ENCODE measurements at places on chromosomes 11 and 22.

DNA sequence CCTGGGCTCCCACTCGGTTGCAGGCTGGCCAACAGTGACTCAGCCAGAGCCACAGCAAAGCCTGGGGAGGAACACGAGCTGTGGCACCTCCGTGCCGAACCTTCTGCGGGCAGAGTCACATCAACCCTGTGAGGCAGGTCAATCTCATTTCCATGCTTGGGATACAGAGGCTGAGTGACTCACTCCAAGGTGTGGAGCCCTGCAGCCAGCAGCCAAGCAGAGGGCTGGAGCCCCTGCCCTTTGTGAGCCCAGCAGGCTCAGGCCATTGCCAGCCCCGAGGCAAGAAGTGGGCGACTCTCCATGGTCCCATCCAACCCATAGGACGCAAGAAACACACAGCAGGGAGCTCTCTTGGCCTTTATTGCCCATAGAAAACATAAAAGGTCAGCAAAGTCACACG lies 21.4 kb downstream of the CSNK1E start:
- DNase-seq: no peak

DNA sequence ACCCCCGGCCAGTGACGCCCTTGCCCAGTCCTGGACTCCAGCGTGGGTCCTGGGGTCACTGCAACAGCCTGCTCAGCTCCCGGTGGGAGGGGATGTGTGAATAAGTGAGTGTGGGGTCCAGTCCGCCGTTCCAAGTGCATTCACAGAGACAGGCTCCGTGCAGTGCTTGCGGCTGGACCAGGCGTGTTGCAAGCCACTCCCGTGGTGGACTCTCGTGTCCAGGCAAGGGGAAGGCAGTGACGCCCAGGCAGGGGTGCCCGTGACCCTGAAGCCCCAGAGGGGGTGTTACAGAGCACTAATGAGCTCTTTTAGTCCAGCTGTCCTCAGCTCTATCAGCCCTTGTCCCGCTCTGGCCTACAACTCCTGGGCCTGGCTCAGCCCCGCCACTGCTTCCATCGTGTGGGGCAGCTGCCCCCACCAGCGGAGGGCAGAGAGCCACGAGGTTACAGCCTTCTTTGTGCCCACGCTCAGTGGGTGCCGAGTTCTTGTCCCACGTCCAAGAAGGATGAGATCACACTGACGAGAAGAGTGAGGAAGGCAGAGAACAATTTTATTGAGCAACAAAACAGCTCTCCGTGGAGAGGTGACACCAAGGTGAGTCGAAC lies 1807.5 kb downstream of the LRRC4C start:
- DNase-seq: no peak

GRCh38 chr11:69841170-69841858 lies 22.1 kb upstream of the FGF3 start:
- DNase-seq: peak; percentile 35

DNA sequence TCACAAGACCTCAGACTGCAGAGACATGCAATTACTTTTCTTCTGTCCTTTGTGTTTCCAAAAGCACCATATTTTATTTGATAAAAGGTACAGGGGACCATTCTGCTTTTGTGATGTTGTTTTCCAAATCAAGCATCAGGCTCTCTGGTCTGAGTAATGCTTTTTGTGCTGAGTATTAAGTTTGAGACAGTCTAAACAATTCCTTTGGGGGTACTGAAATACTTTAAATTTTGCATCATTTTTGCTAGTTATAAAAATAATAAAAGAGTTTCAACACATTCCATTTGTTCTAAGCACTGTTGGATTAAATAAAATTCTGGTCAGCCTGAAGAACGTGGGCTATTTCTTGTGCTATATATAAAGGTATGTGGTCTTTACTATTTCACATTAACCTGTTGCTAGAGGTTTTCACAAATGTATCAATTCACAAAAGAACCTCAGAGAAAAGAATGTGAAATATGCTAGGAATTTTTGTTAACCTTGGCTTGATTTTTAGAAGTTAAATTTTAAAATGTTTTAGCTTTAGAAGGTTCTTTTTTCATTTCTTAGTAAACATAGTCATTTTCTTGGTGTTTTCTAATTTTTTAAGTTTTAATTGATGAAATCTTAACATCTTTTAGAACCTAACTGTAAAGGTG lies 61.6 kb downstream of the C22orf31 start:
- peak; percentile 37 for DNase-seq

DNA sequence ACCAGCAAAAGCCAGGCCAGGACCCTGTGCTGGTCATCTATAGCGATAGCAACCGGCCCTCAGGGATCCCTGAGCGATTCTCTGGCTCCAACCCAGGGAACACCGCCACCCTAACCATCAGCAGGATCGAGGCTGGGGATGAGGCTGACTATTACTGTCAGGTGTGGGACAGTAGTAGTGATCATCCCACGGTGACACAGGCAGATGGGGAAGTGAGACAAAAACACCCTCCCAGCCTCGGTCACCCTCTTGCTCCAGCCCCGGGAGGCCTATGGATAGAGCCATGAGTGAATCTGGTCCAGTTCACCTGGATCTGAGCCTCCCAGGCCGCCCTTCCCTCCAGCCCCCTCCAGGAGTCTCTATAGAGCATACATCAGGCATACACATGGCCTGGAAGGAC lies 115.2 kb upstream of the IGLL5 start:
- no peak for DNase-seq

GRCh38 chr11:85123752-85124231 lies 503.4 kb downstream of the DLG2 start:
- DNase-seq: no peak

DNA sequence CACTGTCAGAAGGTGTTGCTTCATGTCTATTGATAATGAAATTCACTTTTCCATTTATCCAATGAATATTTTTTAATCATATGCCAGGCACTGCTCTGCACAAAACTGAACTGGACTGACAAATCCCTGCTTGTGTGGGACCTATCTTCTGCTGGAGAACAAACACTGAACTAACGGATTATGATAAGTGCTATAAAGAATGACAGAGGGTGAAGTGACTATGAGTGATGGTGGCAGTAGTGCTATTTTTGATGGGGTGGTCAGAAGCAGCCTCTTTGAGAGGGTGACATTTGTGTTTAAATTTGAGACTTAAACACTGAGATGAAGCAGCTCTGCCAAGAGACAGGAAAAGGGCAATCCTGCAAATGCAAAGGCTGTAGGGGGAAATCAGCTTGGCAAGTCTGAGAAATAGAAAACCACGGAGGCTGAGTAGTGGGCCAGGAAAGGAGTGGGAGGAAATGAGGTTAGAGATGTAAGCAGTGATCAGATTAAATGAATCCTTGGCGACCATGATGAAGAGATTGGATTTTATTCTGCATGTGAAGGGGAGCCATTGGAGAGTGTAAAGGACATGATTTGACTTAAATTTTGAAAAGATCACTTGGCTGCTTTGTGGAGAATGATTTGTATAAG lies 6.0 kb downstream of the TBCEL start:
- no peak for DNase-seq

DNA sequence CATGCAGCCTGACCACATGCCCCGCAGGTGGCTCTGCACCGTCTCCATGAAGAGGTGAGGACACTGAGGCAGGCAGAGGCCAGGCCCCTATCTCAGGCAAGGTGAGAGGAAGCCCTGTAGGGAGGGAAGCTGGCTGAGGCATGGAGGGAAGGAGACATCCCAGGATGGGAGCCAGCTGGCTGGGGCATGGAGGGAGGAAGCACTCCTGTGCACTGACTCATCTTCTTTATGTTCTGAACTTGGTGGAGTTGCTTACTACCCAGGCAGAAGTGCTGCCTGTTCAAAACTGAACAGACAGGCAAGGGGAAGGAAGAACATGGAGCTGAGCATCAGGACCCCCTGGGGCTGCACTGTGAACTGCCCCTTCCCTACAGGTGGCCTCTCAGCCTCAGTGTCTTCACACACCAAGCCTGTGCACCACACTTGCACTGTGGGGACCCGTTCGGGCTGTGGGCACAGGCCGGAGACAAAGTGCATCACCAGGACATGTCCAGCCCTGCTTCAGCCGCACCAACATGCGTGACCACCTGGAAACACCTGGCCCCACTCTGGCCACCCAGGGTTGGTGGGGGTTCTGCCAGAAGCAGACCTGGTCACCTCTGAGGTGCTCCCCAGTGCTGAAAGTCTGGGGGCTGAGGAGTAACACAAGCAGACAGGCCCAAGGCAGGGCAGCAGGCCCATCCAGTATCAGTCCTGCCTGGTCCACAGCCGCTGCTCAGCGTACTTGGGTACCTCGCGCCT lies 55.5 kb downstream of the DGCR2 start:
- peak; percentile 63 for DNase-seq

DNA sequence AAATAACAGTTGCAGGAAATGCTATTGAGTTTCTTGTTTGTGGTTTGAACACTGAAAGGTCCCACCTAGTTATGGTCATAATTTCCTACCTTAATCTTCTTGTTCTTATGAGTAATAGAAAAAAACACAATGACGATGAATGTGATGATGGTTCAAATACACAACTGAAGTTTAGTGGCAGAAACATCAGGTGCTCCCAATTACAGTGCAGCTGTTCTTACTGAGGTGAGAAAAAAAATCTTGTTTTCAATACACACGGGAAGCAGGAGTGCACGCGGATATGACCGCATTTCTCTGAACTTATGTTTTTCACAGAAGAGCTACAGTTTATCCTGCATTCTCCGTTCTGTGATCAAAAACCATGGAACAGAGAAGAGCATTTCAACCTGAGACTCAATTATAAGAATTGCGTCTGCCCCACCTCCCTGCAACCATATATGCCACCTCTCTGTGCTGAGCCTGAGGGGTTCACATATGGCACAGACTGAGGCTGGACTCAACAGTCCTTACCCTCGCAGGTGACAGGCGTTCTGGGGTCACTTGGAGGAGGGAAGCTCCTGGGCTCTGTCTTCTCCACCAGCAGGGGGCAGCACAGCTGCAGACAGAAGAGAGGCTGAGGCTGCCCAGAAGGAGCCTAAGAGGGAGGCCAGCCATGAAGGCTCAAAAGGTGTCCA lies 99.7 kb upstream of the IGLL5 start:
- peak; percentile 34 for DNase-seq

GRCh38 chr11:102883141-102883540 lies 8.4 kb upstream of the MMP12 start:
- no peak for DNase-seq

- DNase-seq: no peak
These were observed 2.8 kb downstream of the HRAS start for GRCh38 chr11:532527-532985.

- DNase-seq: peak; percentile 60
These were observed 43.9 kb downstream of the CCDC34 start for GRCh38 chr11:27319072-27319471.

GRCh38 chr11:42524534-42525227 lies 787.1 kb upstream of the API5 start:
- DNase-seq: peak; percentile 89

GRCh38 chr11:57680552-57680874 lies 12.6 kb downstream of the ZDHHC5 start:
- peak; percentile 38 for DNase-seq

- no peak for DNase-seq
These were observed 247.7 kb downstream of the GUCY1A2 start for GRCh38 chr11:106770489-106771085.

GRCh38 chr11:4865855-4866254 lies 15.8 kb upstream of the OR51T1 start:
- no peak for DNase-seq

GRCh38 chr11:74179234-74180052 lies 8.4 kb downstream of the PPME1 start:
- peak; percentile 58 for DNase-seq
